ENCODE measurements at places on chromosomes 2 and 18. TPM values are rescaled to one million over a fixed set of nuclear protein-coding genes. Genes with fewer than 3 reads are reported as not detected.

- DNase-seq = no peak
Observed at GRCh38 chr2:217430916-217431576, 571.2 kb upstream of the TNP1 start.

DNA sequence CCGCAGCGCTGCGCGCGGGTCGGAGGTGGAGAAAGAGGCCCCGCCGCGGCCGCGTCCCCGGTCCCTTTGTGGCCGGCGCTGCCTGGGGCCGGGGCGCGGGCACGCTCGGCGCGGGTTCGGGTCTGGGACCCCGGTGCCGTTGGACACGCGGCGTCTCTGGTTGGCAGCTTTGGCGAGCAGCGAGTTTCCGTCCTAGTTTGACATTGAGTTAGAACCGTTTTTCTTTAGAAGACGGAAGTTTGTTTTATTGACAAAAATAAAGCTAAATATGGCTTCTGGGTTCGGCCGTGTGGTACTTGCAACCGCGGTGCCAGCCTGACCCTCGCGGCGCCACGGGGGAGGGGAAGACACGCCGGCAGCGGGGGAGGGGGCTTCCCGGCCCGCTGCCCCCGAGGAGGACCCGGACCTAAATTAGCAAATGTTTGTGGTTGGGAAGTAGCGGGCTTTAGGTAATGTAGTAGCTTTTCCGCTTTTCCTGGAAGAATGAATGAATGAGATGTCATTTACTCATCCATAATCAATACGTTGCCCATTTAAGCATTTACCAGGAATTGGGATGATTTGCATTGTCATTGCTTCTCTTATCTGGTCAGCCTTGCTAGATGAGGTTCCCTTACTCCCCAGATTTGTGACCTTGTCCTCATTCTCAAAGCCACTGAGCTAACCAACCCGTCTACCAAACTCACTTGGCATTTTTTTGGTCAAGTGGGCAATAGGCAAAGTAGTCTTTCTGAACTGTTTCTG lies 530 bp downstream of the GALNT1 start:
- DNase-seq = no peak

DNA sequence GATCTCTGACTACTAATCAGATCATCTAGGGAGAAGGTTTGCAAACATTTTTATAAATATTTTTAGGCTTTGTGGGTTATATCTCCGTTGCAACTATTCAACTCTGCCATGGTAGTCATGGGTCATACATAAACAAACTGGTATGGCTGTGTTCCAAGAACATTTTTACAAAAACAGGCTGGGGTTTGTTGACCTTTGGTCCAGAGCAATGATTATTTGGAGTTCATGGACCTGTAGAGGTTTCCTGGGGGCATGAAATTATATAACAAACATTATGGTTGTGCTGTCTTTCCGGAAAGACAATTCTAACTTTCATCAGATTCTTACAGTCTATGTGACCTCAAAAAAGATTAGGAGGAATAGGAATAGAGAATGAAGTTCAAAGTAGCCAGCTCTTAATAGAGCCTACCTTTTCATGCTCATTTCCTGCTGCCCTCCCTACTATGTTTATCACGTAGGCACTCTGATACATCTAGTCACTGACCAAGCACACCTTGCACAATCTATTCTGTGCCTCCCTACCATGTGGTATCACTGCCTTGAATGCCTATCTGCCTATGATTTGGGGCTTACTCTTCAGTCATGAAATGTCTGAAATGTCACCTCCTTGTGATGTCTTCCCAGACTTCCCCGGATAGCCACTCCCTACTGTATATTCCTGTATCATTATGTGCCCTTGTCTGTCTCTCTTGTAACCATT lies 102.4 kb upstream of the SCN1A start:
- peak; percentile 74 for DNase-seq

DNA sequence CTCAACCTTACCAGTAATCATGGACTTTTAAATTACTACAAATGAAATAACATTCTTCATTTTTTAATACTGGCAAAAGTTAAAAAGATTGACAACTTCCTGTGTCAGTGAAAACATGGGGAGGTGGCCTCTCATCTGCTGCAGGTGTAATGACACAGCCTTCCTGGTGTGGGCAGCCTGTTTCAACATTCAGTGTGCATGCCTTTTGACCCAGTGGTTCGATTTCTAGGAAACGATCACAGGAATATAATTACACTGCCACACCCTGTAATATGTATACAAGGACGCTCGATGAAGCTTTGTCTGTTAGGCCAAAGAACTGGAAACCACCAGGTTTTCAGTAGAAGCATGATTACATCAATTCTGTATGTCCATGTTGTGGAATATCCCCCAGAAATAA lies 68.7 kb downstream of the MTHFD2 start:
- DNase-seq = peak; percentile 1

DNA sequence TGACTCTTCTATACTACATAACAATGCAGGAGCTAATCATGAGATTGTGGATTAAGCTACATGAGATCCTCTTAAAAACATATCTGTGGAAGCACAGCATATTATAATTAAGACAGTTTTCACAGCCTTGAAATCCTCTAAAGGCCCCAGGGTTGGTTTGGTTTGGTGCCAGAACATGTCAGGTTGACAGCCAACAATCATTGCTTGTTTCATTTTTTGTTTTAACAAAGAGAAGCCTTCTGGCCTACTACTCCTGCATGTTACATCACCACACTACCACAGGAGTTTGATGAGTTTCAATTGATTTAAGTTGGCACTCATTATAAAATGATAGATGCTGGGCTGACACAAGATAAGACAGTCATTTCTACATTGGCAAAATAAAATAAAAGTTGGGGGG lies 255.9 kb upstream of the ERBB4 start:
- no peak for DNase-seq

DNA sequence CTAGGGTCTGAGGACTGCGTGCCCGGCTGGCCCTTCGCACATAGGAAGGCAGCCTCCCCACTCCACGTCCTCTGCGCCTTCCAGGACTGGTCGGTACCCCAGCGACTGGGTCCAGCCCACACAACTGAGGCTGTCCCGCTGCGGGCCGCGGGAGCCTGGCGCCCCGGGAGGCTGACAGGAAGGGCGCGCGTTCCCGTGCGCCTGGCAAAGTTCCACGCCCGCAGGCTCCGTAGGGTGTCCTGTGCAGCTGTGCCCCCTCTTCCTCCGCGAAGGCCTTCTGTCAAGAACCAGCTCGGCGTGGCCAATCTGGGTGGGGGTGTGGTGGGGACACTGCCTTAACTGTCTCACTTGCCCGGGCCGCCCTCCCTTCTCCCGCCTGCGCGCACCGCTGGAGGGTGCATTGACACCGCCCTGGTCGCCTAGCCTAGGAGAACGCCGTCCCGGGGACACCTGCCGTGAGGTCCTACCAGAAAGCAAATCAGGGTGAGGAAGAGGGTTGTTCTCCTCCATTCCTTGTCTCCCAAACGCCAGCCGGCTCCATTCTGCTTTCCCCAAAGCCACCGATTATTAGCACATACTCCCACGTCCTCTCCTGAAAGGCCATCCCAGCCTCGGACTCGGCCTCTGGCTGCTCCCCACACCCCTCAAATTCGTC lies 618 bp upstream of the LYPD1 start:
- no peak for DNase-seq

GRCh38 chr2:238919307-238919706 lies 71.4 kb downstream of the TWIST2 start:
- no peak for DNase-seq

DNA sequence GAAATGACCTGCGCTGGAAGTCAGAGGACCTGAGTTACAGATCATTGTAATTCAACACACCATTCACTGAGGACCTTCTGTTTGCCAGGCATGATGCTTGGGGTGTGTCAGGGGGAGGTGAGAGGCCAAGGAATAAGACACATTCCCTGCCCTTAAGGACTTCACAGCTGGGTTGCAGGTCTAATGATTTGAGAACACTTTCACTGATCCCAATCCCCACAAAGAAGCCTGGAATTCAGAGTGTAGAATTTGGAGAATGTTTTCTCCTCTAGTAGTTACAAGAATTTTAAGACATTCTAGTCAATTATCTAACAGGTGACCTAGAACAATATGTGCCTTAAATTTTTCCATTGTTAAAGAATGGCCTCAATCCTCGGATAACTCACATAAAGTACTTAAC lies 322.4 kb downstream of the TNS1 start:
- peak; percentile 59 for DNase-seq

- DNase-seq = no peak
Observed at GRCh38 chr2:212644195-212644837, 105.7 kb upstream of the ERBB4 start.

- no peak for DNase-seq
Observed at GRCh38 chr18:51807336-51807735, 532.7 kb upstream of the DCC start.

The DCDC2C gene
- not detected for total RNA-seq

The NTSR2 gene
- not detected for total RNA-seq

The KLHL14 gene
- 3.0 TPM for total RNA-seq

The FAM237A gene
- not detected for total RNA-seq

The IL37 gene
- not detected for total RNA-seq

The SLC19A3 gene
- total RNA-seq = 0.29 TPM

The RMDN2 gene
- total RNA-seq = 2.8 TPM
